ENCODE measurements at places on chromosomes 7 and 10.

- no peak for DNase-seq
These were observed 35.0 kb downstream of the ENTPD1 start for GRCh38 chr10:95790982-95791381.

GRCh38 chr10:114095559-114096337 lies 52.1 kb downstream of the ADRB1 start:
- DNase-seq: no peak

GRCh38 chr7:156029460-156030007 lies 217.3 kb upstream of the SHH start:
- DNase-seq: no peak

GRCh38 chr7:1787241-1787640 lies 117.2 kb downstream of the ELFN1 start:
- no peak for DNase-seq

DNA sequence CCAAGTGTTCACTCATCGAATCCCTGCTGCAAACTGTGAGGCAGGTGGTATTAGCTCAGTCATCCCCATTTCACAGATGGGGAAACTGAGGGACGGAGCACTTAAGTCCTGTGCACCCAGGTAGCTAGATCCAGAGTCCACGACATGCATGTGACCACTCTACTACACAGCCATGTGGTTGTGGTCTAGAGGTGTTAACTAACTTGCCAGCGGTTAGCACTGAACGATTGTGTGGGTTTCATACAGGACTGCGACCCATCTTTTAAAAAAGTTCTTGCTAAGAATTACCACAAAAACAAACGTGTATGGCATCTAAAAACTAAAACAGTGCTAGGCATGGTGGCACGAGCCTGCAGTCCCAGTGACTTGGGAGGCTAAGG lies 16.1 kb upstream of the ABCC2 start:
- no peak for DNase-seq

DNA sequence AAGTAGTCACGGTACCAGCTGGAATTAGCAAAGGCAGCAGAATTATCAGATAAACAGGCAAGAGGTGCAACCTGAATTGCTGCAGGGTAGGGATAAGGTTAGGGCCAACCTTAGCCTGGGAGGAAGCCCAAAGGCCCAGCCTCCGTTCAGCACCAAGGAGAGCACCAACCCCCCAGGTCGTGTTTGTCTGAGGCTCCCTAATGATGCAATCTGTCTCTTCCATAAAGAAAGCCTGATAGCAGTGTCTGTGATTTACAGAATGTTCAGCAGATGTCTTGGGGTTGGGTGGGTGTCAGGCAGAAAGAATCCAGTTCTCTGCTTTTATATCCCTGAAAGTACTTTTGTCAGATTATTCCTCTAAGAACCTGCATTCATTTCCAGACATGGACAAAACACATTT lies 328.4 kb upstream of the AOAH start:
- no peak for DNase-seq

DNA sequence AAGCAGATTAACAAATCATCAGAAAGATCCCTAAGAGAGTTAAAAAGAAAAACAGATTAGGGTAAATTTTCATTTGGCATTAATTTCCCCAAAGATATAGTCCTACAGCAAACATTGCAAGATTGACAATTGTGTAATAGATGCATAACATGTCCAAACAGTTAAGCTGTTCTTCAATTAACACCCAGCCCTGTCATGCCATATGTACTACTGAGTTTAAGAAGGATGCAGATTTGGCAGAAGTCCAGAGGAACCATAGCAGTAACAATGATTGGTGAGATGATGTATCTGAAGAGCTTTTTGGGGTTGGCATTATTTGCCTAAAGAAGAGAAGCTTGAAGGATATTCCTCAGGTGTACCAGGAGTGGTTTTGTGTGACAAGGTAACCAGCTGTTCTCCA lies 287.6 kb downstream of the LRMDA start:
- no peak for DNase-seq

GRCh38 chr10:112953174-112954159 lies 3.4 kb downstream of the TCF7L2 start:
- no peak for DNase-seq

- DNase-seq: peak; percentile 42
These were observed 15.9 kb downstream of the FAM53B start for GRCh38 chr10:124728071-124728829.
